Stimulated activated CD8-positive, alpha-beta memory T cell treated with anti-CD3 and anti-CD28 coated beads, Interleukin-4, amount 100 ng/mL, for 1 hour (primary cell): ENCODE measurements at places on chromosomes 4 and X.
A peak's percentile ranks its signal among the peaks of the same experiment; 100 is the strongest.

- DNase-seq = no peak
Measured at GRCh38 chr4:67550857-67551256, 5.6 kb upstream of the CENPC start.

- DNase-seq = no peak
Measured at GRCh38 chr4:114277690-114278089, 298.2 kb upstream of the ARSJ start.

DNA sequence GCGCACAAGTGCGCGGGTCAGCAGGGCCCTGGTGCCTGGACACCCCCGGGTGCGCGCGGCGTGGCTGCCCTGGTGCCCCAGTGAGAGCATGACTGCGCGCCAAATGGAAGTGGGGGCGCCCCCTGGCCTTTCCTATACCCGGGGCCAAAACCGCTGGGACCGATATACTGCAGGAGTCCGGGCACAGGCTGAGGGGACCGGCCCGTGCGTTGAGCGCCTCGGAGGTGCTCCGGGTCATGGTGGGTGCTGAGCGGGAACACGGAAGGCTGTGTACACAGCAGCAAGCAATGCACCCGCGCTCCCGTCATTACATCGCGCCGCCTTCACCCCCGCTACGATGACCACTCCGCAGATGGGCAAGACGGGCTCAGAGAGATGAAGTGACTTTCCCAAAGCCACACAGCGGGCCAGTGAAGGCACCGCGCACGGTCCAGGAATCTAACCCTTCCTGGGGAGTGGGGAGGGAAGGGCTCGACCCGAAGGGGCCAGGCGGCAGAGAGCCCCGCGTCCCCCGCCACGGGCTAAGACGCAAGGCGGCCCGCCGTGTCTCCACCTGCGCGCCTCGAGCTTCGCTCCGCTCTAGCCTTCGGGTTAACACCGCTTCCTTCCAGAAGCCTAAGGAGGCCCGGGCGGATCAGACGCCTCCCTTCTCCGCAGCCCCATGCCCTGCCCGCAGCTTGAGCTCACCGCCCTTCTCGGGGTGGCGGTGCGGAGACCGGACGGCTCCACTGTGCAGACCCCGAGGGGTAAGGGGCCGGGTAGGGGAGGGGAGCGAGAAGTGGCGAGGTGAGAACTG is 11.3 kb downstream of the HMX1 start:
- no peak for DNase-seq

- DNase-seq = no peak
Measured at GRCh38 chr4:146486565-146486964, 35.2 kb downstream of the SLC10A7 start.

- no peak for DNase-seq
Measured at GRCh38 chr4:16617011-16617410, 281.4 kb downstream of the LDB2 start.

GRCh38 chrX:119870626-119871131 is 854 bp downstream of the RNF113A start:
- no peak for DNase-seq

GRCh38 chr4:111400741-111401140 is 744.5 kb upstream of the FAM241A start:
- DNase-seq = no peak

- no peak for DNase-seq
Measured at GRCh38 chr4:111510535-111510934, 634.7 kb upstream of the FAM241A start.

DNA sequence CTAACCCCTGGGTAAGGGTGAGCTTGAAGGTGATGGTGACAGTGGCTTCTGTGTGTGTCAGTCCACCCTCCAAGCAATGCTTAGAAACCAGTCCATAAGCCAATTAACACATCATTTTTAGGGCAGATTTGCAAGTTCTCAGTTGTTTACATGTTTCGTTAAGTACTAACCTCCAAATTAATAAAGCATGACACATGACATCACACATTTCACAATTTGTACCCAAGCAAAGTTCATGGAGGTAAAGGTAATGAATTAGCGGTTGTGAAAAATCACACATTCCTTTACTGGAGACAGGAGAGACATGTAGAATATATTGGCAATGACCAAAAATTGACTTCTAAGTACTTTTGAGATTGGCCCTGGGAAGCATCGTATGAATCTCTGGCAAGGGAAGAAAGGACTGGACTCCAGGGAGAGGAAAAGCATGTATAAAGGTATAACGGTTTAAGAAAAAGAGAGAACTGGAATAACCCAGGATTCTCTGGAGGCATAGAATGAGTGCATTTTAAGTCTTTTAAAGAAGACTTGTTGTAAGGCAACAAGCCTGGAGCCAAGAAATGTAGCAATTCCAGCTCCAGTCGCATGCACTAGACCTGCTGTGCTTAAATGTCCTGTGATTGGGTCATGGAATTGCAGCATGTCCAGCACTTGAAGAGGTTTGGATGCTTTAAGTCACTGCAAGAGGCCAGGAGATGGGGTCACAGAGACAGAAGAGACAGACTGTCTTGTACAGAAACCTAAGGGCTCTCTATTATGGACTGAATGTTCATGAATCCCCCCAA is 34.1 kb downstream of the TRIM2 start:
- DNase-seq = no peak

- DNase-seq = no peak
Measured at GRCh38 chr4:99028187-99028586, 32.7 kb downstream of the METAP1 start.

GRCh38 chr4:182297659-182298058 is 54.5 kb downstream of the TENM3 start:
- DNase-seq = no peak

DNA sequence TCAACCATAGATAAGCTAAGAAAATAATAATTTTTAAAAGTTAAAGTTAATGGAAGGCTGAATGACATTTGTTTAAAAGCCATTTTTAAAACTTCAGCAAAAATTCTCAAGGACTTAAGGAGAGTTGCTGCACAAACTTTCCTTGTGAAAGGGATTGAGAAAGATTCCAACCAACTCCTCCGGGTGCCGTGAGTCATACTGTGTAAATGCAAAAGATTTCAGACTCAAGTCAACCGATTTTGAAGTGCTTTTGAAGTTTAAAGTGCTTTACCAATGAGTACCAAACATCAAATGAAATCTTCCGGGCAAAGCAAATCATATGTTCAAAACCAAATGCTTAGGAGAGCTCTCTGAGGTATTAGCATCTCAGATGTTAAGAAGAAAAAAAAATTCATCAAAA is 31.4 kb downstream of the VCX2 start:
- DNase-seq = no peak

GRCh38 chr4:84954982-84955567 is 11.4 kb downstream of the WDFY3 start:
- no peak for DNase-seq

DNA sequence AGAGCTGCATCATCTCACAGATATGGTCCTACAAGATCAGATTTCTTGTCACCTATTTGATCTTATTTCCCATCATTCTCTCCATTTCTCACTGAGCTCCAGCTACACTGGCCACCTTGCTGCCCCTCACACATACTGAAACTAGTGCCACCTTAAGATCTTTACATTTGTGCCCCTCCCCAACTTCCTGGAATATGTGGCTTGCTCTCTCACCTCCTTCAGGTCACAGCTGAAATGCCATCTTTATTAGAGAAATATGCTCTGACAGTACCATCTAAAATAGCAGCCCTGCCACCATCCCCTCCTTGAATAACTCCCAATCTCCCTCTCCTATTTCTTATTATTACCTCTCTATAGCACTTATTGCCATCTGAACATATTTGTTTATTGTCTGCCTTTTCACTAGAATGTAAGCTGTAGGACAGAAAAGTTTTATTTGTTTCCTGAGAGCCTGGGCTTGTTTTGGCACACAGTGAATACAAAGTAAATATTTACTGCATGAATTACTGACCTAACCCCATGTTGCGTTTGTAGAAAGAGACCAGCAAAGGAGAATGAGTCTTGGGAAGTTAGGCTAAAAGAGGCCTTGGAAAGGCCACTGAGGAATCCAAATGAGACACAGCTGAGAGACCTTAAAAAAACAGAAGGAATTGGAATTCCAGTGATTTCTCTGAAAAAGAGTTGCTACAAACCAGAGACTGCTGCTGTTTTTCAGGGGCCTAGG is 22.7 kb downstream of the DYNLT3 start:
- DNase-seq = no peak

GRCh38 chr4:85701861-85702321 is 226.9 kb downstream of the ARHGAP24 start:
- no peak for DNase-seq

GRCh38 chr4:173258866-173259265 is 75.3 kb downstream of the HMGB2 start:
- no peak for DNase-seq

- no peak for DNase-seq
Measured at GRCh38 chrX:116284400-116284799, 113.9 kb downstream of the AGTR2 start.

GRCh38 chr4:41358647-41359421 is 102.1 kb downstream of the UCHL1 start:
- no peak for DNase-seq

GRCh38 chr4:2364654-2365053 is 53.8 kb downstream of the ZFYVE28 start:
- peak; percentile 11 for DNase-seq

- no peak for DNase-seq
Measured at GRCh38 chr4:87026800-87027495, 92.1 kb downstream of the AFF1 start.

GRCh38 chrX:134792077-134792476 is 133.8 kb upstream of the PLAC1 start:
- no peak for DNase-seq

DNA sequence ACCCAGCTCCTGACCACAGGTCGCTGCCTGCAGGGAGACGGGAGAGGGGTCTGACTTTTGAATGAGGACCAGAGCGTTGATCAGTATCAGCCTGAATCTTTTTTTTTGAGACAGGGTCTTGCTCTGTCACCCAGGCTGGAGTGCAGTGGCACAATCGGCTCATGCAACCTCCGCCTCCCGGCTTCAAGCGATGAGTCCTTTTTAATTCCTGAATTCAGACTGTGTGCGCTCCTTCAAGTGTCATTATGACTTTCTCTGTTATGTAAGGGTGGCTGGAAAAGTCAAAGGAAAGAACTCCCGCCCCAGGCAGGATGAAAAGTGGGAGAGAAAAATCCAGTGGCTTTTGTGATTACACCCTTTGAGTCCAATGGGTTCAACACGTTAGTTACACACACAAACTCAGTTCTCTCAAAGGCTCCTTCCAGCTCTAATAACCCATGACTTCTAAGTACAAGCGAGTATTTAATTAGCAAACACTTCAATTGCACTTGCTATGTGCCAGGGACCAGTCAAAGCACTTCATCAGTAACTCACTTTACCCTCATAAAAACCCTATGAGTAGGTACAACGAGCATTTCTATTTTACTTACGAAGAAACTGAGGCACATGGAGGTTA is 44.4 kb downstream of the PDHA1 start:
- no peak for DNase-seq

DNA sequence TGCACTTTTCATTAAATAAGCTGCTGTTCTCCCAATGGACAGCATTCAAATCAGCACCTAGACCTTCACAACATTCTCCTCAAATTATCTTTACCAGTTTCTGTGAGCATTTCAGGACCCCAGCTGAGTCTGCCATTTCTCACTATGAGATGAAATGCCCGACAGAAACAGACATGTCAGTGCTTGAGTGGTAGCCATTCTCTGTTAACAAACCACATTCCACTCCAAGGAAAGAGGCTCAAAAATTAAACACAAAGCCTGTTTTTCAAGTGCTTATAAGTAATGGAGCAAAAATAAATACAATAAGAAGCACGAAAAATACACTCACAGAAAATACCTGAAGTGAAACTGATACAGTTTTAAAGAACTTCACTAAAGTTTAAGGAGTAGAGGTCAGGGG is 320.2 kb upstream of the PRPS2 start:
- no peak for DNase-seq

GRCh38 chr4:6920171-6920570 is 10.5 kb downstream of the TBC1D14 start:
- DNase-seq = no peak

DNA sequence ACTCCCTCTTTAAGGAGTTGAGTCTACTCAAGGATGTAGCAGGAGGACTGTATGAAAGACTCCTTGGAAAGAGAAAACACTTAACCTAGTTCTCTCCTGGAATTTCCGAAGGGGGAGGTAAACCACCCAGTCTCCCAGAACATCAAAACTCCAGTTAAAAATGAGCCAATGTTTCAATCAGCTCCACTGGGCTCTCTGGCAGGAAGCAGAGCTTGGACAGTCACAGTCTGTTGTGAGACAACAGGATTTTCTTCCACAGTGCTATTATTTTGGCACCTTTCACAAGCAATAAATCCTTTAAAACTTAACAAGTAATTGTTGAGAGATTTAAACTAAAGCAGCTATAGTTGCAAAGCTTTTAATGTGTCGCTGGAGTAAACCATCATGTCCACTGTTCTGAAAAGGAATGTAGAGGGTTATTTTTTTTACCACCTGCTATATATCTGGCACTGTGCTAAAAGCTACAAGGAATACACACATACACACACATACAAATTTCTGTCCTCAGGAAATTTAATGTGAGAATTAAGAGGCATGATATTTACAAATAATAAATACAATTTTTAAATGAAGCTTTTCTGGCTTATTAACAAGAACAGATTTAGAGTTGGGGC is 229.2 kb upstream of the INTU start:
- no peak for DNase-seq

DNA sequence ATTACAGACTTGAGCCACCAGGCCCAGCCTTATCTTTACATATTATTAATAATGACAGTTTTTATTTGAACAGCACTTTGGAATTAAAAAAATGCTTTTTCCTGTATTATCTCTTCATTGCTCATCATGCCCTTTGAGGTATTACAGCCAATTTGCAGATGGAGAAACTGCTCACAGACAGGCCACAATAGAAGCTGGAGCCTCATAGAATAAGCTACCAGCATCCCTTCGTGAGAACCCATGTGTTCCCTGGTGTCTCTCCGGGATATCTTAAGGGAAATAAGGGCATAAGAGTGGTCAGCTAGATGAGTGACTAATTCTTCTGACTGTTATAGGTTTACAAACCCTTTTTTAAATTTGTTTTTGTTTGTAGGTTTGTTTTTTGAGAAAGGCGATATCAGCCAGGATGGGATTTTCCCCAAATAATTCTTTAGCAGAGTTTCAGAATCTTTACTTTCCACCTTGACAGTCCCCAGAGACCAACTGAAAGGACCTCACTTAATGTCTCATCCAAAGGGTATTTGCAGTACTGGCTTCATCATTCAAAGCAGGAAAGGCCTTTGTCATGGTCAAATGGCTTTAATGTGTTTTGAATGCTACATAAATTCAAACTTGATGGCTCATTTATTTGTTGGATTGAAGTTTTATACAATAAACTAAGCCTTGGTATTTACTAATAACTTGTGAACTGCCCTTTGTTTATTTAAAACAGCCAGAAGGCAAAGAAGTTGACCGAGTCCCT is 48.0 kb upstream of the SOD3 start:
- DNase-seq = no peak

- no peak for DNase-seq
Measured at GRCh38 chr4:10047967-10048366, 26.7 kb upstream of the SLC2A9 start.

- DNase-seq = no peak
Measured at GRCh38 chr4:117326091-117326490, 240.7 kb upstream of the TRAM1L1 start.

DNA sequence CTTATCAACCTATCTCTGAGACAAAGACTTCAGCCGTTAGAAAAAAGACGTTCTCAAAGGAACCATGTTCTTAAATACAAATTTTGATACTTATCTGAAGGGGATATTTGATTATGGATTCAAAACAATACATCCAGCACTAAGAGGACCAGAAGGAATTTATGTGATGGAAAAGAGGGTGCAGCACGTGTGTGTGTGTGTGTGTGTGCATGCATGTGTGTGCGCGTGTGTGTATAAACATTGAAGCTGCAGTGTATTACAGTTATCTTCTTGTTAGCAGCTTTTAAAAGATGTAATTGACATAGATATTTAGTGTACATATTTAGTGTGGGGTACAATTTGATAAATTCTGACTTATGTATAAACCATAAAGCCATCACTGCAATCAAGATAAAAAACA is 44.9 kb downstream of the ANK2 start:
- DNase-seq = no peak
